ENCODE measurements at places on chromosomes 2 and 18. TPM values are rescaled to one million over a fixed set of nuclear protein-coding genes. Genes with fewer than 3 reads are reported as not detected.

GRCh38 chr18:77899972-77900754, 650.5 kb downstream of the GALR1 start:
- H3K27me3 ChIP-seq: peaks cover 20% of the 10 kb centered on the region
- peak overlapping the region; percentile 19 for H3K4me3 ChIP-seq
- H3K4me1 ChIP-seq: peaks cover 5% of the 10 kb centered on the region
- no peaks in the 10 kb centered on the region for H3K36me3 ChIP-seq
- peak; percentile 67 for DNase-seq

The CDK5R2 gene
- total RNA-seq: not detected

The GNLY gene
- total RNA-seq: 46.7 TPM

GRCh38 chr2:176935543-176936102, 277.0 kb upstream of the HNRNPA3 start:
- H3K27ac ChIP-seq: no peak overlapping the region
- no peak for DNase-seq
- H3K4me3 ChIP-seq: no peak overlapping the region
- H3K27me3 ChIP-seq: peaks cover 4% of the 10 kb centered on the region
- no peaks in the 10 kb centered on the region for H3K36me3 ChIP-seq

The UGT1A4 gene
- not detected for total RNA-seq

The SERPINB10 gene
- total RNA-seq: not detected

DNA sequence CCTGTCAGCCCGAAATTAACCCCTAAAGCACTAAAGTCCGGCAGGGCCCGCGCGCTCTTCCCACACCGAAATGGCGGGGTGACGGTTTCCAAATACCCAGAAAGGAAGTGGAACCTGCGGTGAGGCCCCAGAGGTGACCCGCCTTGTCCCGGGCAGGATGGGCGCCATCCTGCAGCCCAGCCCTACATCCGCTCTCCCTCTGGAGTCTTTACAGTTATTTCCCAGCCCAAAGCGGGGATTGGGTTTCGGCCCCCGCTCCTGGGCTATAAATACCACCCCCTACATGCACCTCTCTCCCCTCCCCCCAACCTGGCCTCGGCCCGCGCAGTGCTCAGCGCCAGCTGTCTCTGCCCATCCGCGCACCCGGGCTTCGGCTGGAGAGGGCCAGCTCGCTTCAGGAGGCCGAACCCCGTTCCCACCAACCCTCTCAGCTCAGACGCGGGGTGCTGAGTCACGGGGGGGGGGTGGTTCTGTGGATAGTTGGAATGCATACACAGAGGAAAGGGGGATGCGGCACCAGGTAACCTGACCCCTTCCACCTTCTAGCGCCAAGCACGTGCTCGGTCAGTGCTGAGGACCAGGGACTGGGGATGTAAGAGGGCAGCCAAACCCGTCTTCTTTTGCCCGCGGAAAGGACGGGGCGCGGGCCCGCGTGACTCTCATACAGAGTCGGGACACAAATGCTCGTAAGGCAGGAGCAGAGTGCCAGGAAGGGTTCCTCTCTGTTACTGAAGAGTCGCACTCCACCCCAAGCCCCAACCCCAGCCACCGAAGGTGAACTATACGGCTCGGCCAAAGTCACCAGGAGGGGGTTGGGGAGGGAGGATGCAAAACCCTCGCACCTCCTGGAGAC, at the start of gene TUBA4B:
Gene TUBA4B, plus strand, starts transcription at position 344 of the 853 bp plus-strand sequence. Its CDS starts 165 bp downstream, at position 509.
- H3K27ac ChIP-seq: peak within 1 kb of the TSS; percentile 94
- H3K36me3 ChIP-seq: peaks cover 51% of the 10 kb centered on the region
- no peaks in the 10 kb centered on the region for H3K27me3 ChIP-seq

DNA sequence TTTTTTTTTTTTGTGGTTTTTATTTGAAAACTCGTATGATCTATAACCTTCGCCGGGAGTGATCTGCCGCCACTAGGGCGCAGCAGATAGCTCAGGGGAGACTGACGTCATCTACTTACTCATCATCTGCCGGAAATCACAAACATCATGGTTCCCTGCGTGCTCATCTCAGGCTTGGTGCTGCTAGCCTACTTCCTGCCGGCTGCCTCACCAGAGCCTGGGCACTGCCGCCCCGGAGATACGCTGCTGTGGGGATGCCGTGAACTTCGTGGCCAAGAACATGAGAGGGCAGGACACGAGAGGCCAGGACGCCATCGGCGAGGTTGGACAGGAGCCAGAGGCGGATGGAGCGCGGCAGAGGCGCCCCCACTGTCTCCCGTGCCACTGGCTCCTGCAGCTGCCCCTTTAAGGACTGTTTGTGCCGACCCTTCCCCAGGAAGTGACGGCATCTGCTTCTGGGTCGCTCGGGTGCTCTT, 68.8 kb downstream of the DOK6 start:
- no peak overlapping the region for H3K27ac ChIP-seq
- no peak overlapping the region for H3K4me3 ChIP-seq
- no peaks in the 10 kb centered on the region for H3K27me3 ChIP-seq
- no peaks in the 10 kb centered on the region for H3K4me1 ChIP-seq
- H3K36me3 ChIP-seq: no peaks in the 10 kb centered on the region

DNA sequence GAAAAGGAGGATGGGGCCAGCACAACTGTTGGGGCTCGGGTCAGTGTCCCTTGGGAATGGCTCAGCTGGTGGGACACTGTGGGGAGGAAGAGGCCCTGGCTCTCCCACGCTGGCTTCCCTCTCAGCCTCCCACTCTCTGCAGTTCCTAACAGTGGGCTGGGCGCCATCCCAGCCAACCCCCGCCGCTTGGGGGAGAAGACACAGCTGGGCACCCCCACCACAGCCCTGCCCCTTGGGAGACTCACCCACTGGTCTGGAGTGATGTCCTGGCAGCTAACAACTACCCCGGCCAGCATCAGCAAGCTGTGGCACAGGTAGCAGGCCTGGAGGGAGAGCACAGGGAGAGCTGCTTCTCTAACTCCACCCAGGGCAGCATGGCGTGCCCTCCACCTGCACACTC, 8.3 kb upstream of the SEMA4C start:
- no peak overlapping the region for H3K4me3 ChIP-seq
- H3K27ac ChIP-seq: no peak overlapping the region
- no peak for DNase-seq
- H3K4me1 ChIP-seq: peaks cover 29% of the 10 kb centered on the region
